Right atrium auricular region (tissue), 2 donors: ENCODE measurements at places on chromosomes 4 and X.

GRCh38 chrX:16484338-16484737 lies 165.6 kb upstream of the S100G start:
- DNase-seq = no peak

DNA sequence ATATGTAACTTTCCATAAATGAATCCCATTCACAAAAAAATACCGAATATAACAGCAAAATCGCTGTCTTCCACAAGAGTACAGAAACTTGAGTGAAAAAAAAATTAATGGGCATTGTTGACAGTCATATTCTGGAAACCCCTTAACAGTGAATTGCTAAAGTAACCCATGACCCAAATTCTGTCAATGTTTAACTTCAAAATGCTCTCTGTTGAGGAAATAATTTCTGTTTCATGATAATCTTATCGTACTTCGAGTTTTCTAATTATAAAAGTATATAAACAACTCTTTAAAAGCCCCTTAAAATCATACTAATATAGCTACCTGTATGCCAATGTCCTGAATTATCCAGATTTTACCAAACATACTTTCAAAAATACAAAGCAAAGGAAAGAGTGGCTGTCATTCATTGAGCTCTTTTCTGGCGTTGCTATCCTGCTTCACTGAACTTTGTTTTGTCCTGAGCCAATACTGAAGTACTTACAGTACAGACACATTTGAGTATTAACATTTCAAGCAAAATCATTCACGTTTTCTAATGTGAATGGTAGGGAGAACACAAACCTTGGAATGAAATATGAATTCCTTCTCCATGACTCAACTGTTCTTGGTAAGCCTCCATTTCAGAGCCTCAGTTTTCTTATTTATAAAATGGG lies 2.4 kb downstream of the XAGE3 start:
- DNase-seq = no peak

DNA sequence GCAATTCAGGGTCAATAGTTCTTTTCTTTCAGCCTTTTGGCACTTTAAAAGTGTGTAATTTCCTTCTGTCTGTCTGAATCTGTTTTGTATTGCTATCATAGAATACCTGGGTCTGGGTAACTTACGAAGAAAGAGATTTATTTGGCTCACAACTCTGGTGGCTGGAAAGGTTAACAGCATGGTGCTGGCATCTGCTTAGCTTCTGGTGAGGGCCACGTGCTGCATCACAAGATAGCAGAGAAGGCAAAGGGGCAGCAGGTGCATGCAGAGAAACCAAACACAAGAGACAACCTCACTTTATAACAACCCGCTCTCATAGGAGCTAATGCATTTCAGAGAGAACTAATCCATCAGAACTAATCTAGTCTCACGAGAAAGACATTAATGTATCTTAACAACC lies 18.8 kb downstream of the RGN start:
- DNase-seq = no peak

DNA sequence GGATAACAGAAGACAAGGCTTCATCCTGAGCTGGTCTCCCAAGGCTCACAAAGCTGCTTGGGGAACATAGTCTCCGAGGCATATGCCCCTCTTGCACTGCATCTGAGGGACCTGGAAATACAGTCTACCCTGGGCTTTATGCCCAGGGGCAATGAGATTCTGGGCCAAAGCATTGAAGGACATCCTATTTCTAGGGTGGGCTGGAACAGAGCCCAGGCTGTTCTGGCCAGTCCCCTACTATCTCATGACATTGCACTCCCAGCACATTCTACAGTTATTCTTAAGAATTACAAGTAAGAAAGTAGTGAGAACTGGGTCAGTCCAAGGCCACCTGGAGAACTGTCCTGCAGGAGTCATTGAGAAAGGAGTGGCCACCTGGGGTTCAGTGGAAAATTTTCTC lies 107.6 kb downstream of the USP46 start:
- no peak for DNase-seq

- no peak for DNase-seq
These were observed 95.9 kb downstream of the PDGFC start for GRCh38 chr4:156875704-156876103.

GRCh38 chr4:90842960-90843359 lies 715.8 kb downstream of the CCSER1 start:
- DNase-seq = no peak

DNA sequence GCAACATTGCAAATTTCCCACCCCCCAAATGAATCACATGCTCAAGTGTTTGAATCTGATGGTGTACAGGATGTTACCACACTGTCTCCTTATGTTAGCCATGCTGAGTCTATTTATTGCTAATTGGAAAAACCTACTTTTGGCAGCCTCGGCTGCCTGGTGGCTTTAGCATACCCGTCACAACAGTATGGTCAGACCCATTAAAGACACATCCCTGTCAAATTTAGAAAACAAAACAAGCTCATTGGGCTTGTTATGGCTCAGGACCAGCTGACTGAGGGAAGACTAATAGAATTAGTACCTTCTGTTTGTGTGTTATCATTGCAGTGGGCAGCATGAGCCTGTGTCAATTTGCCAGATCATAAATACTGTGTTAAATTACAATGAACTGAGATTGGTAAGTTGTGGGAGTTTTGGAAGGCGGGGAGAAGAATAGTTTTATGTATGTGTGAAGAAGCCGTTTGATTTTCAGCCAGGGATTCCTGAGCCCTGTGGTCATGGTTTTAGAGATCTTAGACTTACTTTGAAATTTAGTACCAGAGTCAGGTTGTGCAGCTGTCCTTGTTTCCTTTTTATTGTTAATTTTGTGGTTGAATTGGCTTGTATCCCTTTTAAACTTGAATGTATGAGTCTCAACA lies 66.8 kb downstream of the POLA1 start:
- no peak for DNase-seq
